IMR-90 (cell line): ENCODE measurements at places on chromosomes 1 and 21. TPM values are rescaled to one million over a fixed set of nuclear protein-coding genes. Genes with fewer than 3 reads are reported as not detected.

CFHR5 gene
- not detected in 2 replicates for polyA plus RNA-seq

GRCh38 chr21:24372506-24372905 is 1234.8 kb downstream of the MRPL39 start:
- DNase-seq, result no peak

DNA sequence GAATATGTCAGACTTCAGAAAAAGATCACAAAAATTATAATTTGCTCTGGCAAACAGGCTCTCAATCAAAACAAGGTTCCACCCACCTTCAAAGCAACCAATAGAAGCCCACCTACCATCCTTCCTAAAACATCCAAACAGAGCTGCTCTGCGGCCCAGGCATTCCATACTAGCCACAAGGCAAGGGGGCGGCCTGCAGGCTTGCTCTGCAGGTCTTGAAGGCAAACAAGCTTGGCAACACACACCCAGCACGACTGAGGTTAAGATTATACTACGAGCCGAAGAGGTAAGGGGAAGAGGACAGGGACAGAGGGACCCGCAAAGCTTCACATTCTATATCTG is 207.3 kb downstream of the SLC45A1 start:
- DNase-seq, result peak; percentile 69

- DNase-seq, result peak; percentile 89
These were observed 60.2 kb downstream of the TOMM20 start for GRCh38 chr1:235068158-235069121.

ADCY10 gene
- polyA plus RNA-seq, result 0.03 and 0.19 TPM in 2 replicates

ST6GALNAC3 gene
- polyA plus RNA-seq, result 0.34 and 0.65 TPM in 2 replicates

CBS gene
- 49.6 and 54.3 TPM in 2 replicates for polyA plus RNA-seq

CYYR1 gene
- polyA plus RNA-seq, result not detected in 2 replicates

DNA sequence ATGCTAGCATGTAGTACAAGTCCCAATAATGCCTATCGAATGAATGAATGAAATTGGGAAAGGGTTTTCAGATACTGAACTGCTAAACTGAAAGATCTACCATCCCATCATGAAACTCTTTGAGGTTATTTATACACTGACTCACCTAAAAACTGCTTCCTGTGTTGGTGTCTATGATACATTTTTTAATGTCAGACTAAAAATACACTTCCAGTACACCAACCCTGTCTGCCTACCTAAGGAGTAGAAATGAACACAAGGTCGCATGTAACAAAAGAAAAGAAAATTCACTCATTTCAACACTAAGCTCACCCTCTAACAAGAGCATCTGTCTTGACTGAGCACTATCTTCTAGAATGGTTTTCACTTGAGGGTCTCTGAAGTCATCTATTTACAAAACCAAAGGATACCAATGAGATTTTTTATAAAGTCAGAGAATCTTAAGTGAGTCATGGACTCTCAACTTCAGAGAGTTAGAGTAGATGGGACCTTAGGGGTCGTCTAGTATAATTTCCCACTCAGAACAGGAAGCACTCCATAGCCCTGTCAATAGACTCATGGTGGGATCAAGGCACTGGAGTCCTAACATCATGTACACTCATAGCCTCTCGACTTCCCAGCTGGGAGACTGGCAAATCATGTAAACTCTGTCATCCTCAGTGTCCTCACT is 53.4 kb downstream of the WLS start:
- DNase-seq, result peak; percentile 68

- DNase-seq, result no peak
These were observed 54.1 kb upstream of the KLHDC7A start for GRCh38 chr1:18426580-18426979.

DNA sequence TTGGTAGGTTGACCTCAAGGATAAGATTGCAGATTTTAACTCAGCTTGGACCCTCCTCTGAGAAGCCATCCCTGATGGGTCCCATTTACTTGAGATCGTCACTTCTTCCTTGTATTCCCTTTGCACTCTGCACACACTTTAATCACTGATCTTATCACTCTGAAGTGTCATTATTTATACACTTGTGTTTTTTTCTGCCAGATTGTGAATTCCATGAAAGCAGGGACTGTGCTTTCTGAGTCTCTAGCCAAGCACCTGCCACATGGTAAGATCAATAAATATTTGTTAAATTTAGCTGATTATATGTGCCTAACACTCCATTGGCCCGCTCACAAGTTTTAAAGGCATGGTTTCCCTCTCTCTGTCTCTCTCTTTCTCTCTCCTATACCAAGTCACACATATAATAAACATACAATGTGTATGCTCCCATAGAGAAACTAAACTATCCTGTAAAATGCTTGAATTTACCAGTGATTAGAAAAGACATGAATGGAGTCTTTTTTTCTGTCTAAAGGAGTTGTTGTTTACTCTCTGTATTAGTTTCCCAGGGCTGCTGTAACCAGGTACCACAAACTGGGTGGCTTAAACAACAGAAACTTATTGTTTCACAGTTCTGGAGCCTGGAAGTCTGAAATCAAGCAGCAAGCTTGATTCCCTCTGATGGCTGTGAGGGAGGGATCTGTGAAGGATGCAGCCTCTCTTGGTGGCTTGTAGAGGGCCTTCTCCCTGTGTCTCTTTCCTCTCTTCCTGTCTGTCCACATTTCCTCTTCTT is 105.2 kb upstream of the GADD45A start:
- no peak for DNase-seq

DNA sequence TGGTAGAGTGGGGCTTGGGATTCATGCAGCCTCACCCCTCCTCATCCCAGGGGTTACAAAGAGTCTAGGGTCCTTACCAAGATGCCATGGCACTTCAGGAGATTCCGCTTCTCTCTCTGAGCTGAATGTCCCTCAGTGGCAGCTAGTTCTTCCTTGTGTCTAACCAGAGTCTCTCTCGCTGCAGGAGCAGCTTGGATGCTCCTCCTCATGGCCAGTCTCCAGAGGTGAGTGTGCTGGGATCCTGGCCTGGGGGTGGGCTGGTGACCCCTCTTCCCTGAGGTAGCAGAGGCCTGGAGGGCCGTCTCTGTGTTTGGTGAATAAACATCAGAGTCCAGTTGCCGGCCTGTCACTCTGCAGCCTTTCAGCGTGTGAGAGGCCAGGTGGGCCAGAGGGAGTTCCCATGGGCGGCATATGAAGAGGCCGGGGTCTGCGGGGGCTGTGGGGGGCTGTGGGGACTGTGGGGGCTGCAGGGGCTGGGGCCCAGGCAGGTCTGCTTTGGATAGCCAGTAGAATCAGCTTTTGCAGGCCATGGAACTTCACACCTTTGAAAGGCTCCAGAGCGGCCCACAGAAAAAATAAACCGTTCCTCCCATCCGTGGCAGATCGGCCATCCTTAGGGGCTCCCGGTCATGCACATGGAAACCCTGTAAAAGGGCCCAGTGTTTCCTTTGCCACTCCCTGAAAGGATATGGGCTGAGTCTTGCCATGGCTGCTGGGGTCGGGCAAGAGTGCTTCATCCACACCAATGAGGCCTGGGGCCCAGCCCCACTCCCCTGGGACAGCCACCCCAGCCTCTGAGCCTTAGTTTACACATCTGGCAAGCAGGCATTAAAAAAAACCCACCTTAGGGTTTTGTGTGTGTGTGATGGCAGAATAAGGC is 256.4 kb downstream of the FOXD2 start:
- DNase-seq, result no peak

GRCh38 chr1:230125640-230126528 is 58.8 kb downstream of the GALNT2 start:
- DNase-seq, result peak; percentile 29

SLC2A5 gene
- polyA plus RNA-seq, result 0.03 TPM in 1 of 2 replicates, not detected in the other

ATP1A2 gene
- polyA plus RNA-seq, result 0.14 and 0.15 TPM in 2 replicates

GRCh38 chr1:202577381-202577780 is 132.9 kb downstream of the SYT2 start:
- DNase-seq, result peak; percentile 60

ANGPTL3 gene
- not detected in 2 replicates for polyA plus RNA-seq

DNA sequence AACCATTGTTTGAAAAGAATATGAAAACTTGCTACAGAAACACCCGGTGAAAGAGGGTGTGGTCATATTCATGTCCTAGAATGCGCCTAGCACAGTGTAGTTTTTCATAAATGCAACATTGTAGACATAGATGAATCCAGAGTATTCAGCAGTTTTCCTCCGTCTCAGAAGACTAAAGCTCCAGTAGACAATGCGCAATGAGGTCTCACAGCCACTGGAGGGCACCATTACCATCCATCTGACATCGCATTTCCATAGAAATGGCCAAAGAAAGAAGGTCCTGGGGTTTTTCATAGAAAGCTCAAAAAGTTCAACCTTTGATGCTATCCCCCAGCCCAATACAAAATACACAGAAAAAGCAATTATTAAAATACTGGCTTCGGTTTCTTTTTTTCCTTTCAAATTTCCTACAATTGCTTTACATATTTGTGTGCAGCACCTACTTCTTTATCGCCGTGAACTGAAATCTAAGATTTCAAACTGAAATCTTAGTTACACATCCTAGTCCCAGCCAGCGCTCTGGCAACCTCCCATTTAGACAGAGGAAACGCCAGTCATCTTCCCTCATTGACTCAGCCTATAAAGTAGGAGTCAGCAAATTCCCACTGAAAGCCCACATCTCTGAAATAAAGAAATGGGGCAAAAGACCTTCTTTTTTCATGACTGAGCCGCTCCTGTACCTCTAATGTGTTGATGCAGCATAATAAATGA is 3.9 kb upstream of the CD58 start:
- peak; percentile 65 for DNase-seq

GRCh38 chr1:7613851-7614205 is 157.3 kb upstream of the VAMP3 start:
- no peak for DNase-seq

CDA gene
- 9.4 and 10.7 TPM in 2 replicates for polyA plus RNA-seq

DNA sequence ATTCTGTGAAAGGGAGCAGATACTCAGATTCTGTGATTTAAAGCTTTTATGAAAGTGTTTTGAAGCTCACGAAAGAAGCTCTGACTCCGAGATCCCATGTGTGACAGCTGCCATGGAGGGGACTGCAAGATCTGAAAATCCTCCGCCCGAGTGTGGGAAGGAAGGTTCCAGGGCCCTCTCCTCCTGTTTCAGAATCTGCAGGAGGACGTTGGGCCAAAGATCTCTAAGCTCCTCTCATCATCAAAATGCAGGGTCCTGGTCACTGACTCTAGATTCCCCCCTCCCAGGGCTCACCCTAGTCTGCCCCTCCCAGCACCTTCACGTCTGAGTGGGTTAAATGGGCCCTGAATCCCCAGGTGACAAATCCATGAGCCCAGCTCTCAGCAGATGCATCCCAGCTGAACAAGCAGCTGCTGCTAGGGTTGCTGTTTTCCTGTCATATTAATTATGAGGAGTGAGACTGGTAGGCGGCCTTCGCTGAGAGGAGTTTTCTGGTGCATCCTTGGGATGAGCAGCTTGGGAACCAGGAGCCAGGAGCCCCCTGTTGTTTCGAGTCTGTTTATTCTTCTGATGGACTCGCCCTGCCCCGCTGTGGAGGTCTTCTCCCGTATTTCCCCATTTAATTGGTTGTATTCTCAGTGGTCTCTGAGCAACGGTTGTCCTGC is 402.0 kb downstream of the MATN1 start:
- no peak for DNase-seq
